Activated T-cell treated with anti-CD3 and anti-CD28 coated beads, Interleukin-2, amount 50 U/mL, for 72 hours (primary cell): ENCODE measurements at places on chromosomes 7 and 10. TPM values are rescaled to one million over a fixed set of nuclear protein-coding genes. Genes with fewer than 3 reads are reported as not detected.

GRCh38 chr10:80465839-80466590 lies 11.9 kb downstream of the TSPAN14 start:
- no peaks in the 10 kb centered on the region for H3K27me3 ChIP-seq
- peak overlapping the region; percentile 84 for H3K4me3 ChIP-seq

DNA sequence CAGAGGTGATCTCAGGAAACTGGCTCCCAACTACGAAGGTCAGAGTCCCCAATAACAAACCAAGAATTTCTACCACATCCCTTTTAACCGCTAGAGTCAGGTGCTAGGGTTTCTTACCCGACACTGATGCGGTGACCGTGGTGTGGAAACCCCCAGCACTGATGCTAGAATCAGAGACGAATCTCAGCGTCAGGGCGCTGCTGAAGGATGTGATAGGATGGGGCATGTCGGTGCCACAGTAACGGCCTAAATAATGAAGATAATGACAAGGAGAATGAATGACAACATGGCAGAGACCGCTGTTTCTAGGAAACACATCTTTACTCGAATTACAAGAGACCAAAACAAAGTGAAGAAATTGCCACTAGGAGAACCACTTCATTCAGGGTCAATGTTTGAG lies 131.1 kb upstream of the RSU1 start:
- no peak overlapping the region for H3K4me3 ChIP-seq
- H3K4me1 ChIP-seq, result peaks cover 28% of the 10 kb centered on the region
- H3K36me3 ChIP-seq, result no peaks in the 10 kb centered on the region
- no peak overlapping the region for H3K27ac ChIP-seq

- DNase-seq, result no peak
- no peak overlapping the region for H3K27ac ChIP-seq
- peaks cover 22% of the 10 kb centered on the region for H3K27me3 ChIP-seq
- no peaks in the 10 kb centered on the region for H3K36me3 ChIP-seq
- H3K4me1 ChIP-seq, result no peaks in the 10 kb centered on the region
Observed at GRCh38 chr10:62665771-62666170, 138.7 kb upstream of the ADO start.

GRCh38 chr7:29322023-29322712 lies 127.6 kb downstream of the CHN2 start:
- H3K4me1 ChIP-seq, result no peaks in the 10 kb centered on the region
- no peak for DNase-seq
- no peak overlapping the region for H3K27ac ChIP-seq
- peaks cover 13% of the 10 kb centered on the region for H3K27me3 ChIP-seq

- peaks cover 39% of the 10 kb centered on the region for H3K4me1 ChIP-seq
- peak within 1 kb of the TSS; percentile 93 for H3K27ac ChIP-seq
- H3K36me3 ChIP-seq, result peaks cover 2% of the 10 kb centered on the region
- peak within 1 kb of the TSS; percentile 95 for H3K4me3 ChIP-seq
- no peaks in the 10 kb centered on the region for H3K27me3 ChIP-seq
Observed at GRCh38 chr10:69123747-69124562, at the start of gene VPS26A. TSS of gene VPS26A (plus strand) at chr10:69124178. CDS start at chr10:69124278, 100 bp downstream.

DNA sequence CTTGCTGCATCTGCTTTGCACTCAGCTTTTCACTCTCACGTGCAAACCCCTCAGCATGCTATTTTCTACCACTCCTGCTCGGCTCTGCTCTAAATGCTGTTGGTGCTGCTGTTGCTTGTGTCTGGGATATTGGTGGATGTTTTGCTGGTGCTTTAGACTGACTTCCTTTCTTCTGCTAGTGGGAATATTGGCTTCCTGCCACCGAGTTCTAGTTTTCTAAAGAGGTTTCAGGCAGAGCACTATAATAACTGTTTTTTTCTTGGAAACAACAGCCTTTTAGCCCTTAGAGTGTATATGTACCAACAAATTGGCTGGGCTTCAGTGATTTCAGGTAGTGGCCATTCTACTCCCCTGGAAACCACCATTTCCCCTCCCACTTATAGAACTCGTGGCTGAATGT lies 27.8 kb downstream of the TMEM236 start:
- H3K27ac ChIP-seq, result no peak overlapping the region
- DNase-seq, result no peak
- no peak overlapping the region for H3K4me3 ChIP-seq
- H3K4me1 ChIP-seq, result no peaks in the 10 kb centered on the region

DNA sequence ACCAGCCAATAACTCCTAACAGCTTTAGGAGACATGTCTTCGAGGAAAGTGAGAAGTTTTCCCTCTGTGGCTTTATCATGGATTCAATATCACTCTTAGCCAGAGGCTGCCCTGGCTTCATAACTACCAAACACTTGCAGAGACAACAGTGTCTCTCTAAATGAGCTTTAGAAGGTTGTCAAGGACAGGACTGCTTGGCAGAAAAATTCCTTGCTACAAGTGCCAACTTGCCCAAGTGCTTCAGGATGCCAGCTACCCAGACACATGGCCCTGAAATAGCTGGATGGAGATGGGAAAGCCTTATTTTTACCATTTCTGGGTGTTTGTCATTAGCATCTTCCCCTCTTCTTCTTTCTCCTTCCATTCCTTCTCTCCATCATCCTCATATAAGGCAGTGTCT lies 137.1 kb upstream of the MDFIC start:
- no peak for DNase-seq
- peak overlapping the region; percentile 18 for H3K27ac ChIP-seq
- no peak overlapping the region for H3K4me3 ChIP-seq
- H3K36me3 ChIP-seq, result peaks cover 10% of the 10 kb centered on the region

DNA sequence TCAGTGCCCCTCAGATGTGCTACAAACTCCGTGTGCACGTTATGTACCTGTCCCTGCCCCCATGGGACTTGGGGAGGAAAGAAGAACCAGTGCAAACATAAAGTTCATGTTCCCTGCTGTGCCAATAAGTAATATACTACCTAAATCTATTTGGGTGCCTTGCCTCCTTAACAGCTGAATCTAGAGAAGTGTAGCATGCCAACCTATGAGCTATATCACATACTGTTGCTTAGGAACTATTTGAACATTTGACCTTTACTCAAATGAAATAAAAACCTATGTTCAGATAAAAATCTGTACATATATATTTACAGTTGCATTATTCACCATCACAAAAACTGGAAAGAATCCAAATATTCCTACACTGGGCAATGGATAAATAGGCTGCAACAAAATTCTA lies 9.8 kb downstream of the POT1 start:
- H3K4me3 ChIP-seq, result no peak overlapping the region
- H3K27me3 ChIP-seq, result no peaks in the 10 kb centered on the region
- no peak overlapping the region for H3K27ac ChIP-seq
- peaks cover 5% of the 10 kb centered on the region for H3K36me3 ChIP-seq

DNA sequence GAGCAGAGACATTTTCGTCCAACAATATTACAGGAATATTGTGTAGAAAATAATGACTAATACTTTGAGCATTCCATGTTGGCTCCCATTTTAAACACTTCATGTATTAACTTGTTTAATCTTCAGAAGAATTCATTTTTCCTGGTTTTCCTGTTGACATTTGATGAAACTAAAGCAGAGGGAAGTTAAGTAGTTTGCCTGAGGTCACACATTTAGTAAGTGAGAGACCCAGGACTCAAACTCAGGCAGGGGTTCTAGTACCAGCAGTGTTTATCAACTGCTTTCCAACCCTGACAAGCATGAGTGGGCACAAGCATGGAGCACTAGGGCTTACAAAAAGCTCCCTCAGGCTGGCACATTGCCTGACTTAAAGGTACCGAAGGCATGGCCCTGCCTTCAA lies 719.1 kb downstream of the AUTS2 start:
- no peaks in the 10 kb centered on the region for H3K27me3 ChIP-seq
- H3K36me3 ChIP-seq, result no peaks in the 10 kb centered on the region
- peaks cover 40% of the 10 kb centered on the region for H3K4me1 ChIP-seq
- no peak overlapping the region for H3K4me3 ChIP-seq

DNA sequence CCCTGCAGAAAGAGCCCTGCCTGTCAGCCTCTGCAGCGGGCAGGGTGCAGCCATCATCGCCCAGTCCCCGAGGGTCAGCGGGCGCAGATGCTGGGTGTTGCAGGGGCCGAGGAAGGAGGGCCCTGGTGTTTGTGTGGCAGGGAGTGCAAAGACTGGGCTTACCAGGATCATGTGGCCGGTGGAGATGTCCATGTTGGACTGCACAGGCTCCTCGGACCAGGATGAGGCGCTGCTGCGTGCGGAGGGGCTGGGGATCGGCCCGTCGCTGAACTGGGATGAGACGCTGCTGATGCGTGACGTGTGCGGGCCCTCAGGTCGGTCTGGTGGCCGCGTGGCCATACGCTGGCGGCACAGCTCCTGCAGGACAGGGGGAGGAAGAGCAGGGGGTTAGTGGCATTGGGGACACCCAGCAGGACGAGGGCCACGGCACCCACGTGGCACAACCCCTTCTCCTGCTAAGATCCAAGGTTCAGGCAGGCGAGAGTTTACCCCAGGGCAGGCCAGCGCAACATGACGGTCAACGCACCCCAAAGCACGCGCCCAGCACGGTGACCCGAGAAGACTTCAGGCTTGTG lies 319.5 kb downstream of the DNAJB6 start:
- no peak overlapping the region for H3K27ac ChIP-seq
- no peaks in the 10 kb centered on the region for H3K27me3 ChIP-seq
- DNase-seq, result no peak
- no peaks in the 10 kb centered on the region for H3K36me3 ChIP-seq
- no peak overlapping the region for H3K4me3 ChIP-seq

DNA sequence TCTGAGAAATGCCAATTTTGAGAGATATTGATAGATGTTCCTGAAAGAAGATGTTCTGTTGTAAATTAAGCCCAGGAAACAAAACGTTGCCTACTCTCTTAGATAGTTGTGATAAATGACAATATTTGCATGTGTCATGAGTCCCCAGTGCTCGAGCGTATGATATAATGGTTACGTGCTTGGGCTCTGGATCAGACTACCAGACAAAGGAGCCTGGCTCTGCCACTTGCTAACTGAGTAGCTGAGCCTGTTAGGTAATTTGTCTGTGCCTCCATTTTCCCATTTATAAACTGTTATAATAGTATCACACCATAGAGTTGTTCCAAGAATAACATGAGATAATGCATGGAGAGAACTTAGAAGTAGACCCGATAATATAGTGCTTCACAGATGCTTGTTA lies 1.8 kb downstream of the A1CF start:
- no peaks in the 10 kb centered on the region for H3K4me1 ChIP-seq
- peaks cover 16% of the 10 kb centered on the region for H3K27me3 ChIP-seq
- DNase-seq, result no peak
- H3K27ac ChIP-seq, result no peak overlapping the region
- H3K36me3 ChIP-seq, result no peaks in the 10 kb centered on the region

DNA sequence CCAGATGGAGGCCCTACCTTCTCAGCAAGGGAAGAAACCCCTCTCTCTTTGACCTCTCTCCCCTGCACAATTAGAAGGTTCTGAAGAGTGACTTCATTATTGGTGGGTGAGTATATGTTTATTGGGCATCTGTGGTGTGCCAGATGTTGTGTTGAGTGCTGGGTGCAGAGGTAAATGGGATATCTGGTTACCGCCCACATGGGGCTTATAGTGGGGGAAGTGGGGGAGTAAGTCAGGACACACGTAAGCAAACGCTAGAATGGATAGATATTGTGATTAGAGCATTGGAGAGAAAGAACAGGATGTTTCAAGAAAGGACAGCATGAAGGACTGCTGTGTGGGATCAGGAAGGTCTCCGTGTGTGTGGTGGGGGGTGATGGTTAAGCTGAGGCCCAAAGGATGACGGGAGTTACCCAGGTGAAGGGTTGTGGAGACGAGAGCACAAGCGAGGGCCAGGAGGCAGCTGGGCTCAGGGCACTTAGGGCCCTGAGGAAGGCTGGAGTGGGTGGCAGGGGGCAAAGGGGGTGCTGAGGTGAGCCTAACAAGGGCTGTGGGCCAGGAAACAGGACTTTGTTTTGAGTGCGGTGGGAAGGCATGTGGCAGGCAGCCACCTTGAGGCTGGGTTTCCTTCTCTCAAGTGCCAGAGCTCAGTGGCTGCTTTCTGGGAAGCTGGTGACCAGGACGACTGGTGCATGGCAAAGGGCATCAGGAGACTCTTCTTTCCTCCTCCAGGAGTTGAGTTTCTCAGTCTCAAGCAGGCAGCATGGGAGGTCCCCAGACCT lies 299.9 kb downstream of the RPS24 start:
- H3K27me3 ChIP-seq, result no peaks in the 10 kb centered on the region
- H3K4me3 ChIP-seq, result no peak overlapping the region
- no peak overlapping the region for H3K27ac ChIP-seq
- DNase-seq, result no peak
- no peaks in the 10 kb centered on the region for H3K36me3 ChIP-seq
- H3K4me1 ChIP-seq, result no peaks in the 10 kb centered on the region

GRCh38 chr7:33356336-33356735 lies 227.0 kb downstream of the BBS9 start:
- DNase-seq, result no peak
- no peak overlapping the region for H3K27ac ChIP-seq
- H3K4me3 ChIP-seq, result no peak overlapping the region
- H3K36me3 ChIP-seq, result no peaks in the 10 kb centered on the region

DNA sequence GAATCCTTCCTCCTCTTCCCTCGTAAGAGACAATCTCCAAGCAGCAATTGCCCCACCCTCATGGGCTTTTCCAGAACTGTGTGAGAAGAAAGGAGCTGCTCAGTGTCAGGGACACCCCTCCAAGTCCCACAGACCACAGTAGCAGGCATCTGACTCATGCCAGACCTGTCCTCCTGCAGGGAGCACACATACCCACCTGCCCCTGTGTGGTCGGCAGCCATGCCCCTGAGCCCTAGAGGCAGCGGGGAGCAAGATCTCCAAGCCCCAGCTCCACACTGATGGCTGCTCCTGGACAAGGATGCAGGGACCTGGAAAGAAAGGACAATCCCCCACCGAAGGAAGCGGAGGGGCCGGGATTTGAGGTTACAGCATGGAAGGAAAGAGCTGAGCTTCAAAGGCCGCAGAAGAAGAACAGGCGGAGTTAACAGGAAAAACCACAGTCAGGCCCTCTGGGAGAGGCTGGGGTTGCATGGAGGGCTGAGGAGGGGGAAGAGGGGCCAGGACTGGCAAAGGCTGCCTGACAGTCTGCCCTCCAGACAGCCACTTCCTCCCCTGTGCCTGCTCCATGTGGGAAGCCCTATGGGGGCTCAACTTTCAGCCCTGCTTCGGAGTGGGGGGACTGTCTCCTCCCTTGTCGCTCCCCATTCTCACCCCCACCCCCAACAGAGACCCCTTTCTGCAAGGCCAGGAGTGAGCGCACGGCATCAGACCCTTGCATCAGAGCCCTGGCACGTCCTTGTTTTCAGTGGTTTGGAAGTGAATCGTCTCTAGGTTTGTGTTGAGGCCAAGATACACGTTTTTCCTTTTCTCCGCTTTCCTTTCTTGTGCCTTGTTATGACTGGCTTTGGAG lies 46.8 kb downstream of the ASB13 start:
- no peaks in the 10 kb centered on the region for H3K4me1 ChIP-seq
- no peaks in the 10 kb centered on the region for H3K36me3 ChIP-seq
- H3K4me3 ChIP-seq, result no peak overlapping the region
- H3K27ac ChIP-seq, result no peak overlapping the region
- H3K27me3 ChIP-seq, result no peaks in the 10 kb centered on the region

- peaks cover 9% of the 10 kb centered on the region for H3K36me3 ChIP-seq
- no peaks in the 10 kb centered on the region for H3K4me1 ChIP-seq
- H3K4me3 ChIP-seq, result no peak overlapping the region
- no peak overlapping the region for H3K27ac ChIP-seq
- no peaks in the 10 kb centered on the region for H3K27me3 ChIP-seq
Observed at GRCh38 chr7:110750931-110751605, 339.9 kb upstream of the LRRN3 start.

KIAA1217 gene
- 0.84 TPM for total RNA-seq

HSPA12A gene
- total RNA-seq, result 0.72 TPM

ZMIZ1 gene
- 37.8 TPM for total RNA-seq

SFR1 gene
- 16.0 TPM for total RNA-seq

NSUN5 gene
- 60.5 TPM for total RNA-seq

HOXA3 gene
- not detected for total RNA-seq

STAG3 gene
- total RNA-seq, result 121 TPM

KLF14 gene
- total RNA-seq, result not detected

C10orf62 gene
- total RNA-seq, result not detected

LMOD2 gene
- total RNA-seq, result not detected

NUTM2D gene
- 1.6 TPM for total RNA-seq

PILRB gene
- 43.6 TPM for total RNA-seq

FBXO24 gene
- 2.1 TPM for total RNA-seq

OR2A7 gene
- 2.0 TPM for total RNA-seq

C10orf67 gene
- total RNA-seq, result 0.39 TPM
